ENCODE measurements at places on chromosomes 4 and X. TPM values are rescaled to one million over a fixed set of nuclear protein-coding genes. Genes with fewer than 3 reads are reported as not detected.

DNA sequence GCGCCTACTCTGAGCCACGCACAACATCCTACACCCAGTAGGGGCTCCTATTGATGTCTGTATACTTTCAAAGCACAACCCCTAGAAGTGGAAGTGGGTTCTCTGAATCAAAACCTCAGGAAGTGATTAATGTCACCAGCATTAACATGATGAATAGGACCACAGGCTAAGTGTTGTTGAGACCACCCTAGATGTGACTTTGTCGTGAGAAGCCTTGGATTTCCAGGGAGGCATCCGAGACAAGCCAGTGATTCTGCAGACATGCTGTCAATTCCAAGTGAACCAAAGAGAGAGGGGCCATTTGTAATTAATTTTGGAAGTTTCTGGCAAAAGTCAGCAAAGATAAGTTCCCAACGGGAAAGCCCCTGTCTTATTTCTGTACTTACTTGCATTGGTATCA is 493.0 kb downstream of the ZIC3 start:
- no peak for DNase-seq

Gene CLGN
- 18.1 TPM for total RNA-seq

- DNase-seq: no peak
Measured at GRCh38 chr4:77728420-77728819, 90.7 kb downstream of the CNOT6L start.

Gene HAND2
- total RNA-seq: 0.16 TPM

DNA sequence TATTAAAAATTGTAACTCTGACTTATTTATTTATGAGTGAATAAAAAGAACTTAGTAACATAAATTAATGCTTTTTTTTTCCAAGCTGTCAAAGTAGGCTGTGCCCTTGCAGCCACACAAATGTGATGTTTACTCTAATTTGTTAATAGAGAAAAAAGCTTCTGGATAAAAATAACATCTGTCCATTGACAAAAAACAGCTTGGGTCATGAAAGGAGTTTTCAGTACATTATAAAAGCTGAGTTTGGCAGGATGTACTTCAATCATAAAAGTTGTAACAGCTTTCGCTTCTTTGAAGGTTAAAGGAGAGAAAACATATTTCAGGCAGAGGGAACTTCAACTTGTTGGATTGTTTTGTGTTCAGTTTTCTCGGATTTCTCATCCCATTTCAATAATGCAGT is 105.6 kb downstream of the SLC4A4 start:
- DNase-seq: no peak

Gene KIAA1210
- not detected for total RNA-seq

Gene PITX2
- total RNA-seq: 4.5 TPM

Gene MAMLD1
- 0.43 TPM for total RNA-seq

DNA sequence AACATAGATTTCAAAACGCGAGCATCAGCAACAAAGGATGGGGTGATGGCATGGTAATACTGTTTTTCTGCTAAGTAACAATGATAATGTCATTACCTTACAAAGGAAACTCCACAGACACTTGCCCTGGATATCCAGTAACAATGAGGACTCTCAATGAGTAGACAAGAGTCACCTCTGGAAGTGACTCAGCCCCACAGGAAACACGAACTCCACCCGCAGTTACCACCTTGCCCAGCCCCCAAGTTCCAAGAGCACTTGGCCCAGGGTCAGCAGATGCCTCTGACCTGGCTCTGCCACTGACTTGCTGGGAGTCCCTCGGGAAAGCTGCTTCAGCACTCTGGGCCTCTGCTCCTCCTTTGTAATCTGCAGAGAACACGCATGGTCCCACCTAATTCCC is 110.3 kb upstream of the MAP3K15 start:
- DNase-seq: no peak

Gene RHOXF1
- not detected for total RNA-seq

Gene NEUROG2
- not detected for total RNA-seq

DNA sequence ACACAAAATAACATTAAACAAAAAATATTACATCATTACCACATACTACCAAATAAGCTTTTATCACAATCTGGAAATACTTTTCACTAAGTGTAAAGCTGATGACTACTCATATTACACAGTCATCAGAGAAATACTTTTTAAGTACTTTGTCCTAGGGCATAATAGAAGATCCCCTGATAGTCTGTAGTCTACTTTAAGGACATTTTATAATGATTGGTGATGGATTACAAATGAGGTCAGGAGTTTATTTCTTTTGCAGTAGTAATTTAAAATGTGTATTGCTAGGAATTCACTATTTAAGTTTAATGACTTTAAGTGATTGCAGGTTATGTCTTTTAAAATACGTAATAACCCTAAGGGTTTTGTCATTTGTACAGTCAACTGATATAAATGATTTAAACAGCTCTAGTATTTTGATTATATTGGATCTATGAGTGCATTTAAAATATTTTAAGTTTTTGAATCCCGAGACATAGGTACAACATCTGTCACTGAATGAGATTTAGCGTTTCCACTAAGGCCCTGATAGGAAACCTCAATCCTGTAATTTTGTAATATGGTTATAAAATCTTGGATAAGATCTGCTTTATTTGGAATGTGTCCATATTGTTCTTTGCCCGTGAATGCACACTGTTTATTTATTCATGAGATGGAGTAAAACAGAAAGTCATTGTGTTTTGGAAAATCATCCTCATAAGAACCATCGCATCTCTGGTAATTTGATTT is 189.5 kb downstream of the ARAP2 start:
- no peak for DNase-seq

- no peak for DNase-seq
Measured at GRCh38 chrX:51742586-51742985, 656 bp upstream of the GSPT2 start.

Gene ASB11
- total RNA-seq: not detected

DNA sequence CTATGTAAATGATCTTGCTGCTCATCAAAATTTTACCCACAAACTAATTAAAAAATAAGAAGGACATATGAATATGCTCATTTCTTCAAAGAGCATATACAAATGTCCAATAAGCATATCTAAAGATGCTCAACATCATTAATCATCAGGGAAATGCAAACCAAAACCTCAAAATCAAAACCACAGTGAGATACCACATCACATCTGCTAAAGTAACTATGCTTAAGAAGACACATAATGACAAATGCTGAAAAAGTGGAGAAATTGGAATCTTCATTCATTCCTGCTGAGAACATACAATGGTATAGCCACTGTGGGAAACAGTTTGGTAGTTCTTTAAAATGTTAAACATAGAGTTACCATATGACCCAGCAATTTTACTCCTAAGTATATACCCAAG is 81.9 kb downstream of the AFF2 start:
- DNase-seq: no peak

DNA sequence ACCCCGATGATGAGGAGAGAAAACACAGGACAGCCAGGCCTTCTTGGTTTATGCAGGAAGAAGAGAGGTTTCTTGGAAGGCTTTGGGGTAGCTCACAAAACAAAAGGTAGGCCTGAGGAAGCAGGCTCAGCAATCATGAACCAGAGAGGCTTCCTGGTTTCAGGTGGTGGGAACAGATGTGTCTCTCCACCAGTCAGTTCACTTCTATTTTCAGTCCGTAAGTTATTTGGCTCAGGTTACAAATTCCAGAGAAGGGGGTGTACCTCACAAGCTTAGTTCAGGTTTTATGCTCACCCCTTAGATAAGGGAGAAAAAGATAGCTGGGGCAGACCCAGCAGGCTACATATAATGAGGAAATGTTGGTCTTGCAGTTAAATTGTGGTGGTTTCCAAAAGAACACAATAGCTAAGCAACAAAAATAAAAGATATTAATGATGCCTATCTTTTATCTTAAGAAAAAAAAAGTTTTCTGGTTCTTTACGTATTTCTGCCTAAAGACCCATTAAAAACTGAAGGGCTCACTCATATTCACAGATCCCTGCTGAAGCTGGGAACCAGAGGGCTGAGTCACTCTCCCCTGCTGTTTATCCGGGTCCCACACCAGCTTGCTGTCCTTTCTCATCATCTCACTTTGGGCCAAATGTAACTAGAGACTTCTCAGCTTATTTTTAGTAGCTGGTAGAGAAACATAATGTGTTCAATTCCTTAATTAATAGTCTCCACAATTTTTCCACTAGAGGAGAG is 177.0 kb downstream of the CAMK2D start:
- peak; percentile 78 for DNase-seq

- no peak for DNase-seq
Measured at GRCh38 chrX:148513661-148514060, 13.2 kb downstream of the AFF2 start.

Gene H2BW2
- total RNA-seq: not detected

- no peak for DNase-seq
Measured at GRCh38 chr4:107333518-107333917, 297.4 kb upstream of the DKK2 start.

- no peak for DNase-seq
Measured at GRCh38 chr4:144715230-144715629, 69.3 kb downstream of the HHIP start.

Gene VCX2
- total RNA-seq: not detected

Gene PAGE1
- total RNA-seq: not detected

DNA sequence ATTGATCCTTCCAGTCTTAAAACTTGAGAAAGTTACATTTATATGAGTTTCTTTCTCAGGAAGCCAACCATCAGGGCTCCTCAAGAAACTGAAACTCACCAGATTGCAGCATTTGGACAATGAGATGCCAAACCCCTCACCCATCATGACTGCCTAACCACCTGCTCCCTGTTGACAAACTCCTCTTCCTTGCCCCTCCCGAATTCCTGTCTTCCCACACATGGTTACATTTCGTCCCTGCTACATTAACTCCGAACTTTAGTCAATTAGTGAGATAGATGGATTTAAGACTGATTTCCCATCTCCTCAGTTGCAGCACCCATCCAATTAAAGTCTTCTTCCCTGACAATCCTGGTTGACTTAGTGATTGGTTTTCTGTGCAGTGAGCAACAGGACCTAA is 118.7 kb downstream of the ZNF330 start:
- no peak for DNase-seq

DNA sequence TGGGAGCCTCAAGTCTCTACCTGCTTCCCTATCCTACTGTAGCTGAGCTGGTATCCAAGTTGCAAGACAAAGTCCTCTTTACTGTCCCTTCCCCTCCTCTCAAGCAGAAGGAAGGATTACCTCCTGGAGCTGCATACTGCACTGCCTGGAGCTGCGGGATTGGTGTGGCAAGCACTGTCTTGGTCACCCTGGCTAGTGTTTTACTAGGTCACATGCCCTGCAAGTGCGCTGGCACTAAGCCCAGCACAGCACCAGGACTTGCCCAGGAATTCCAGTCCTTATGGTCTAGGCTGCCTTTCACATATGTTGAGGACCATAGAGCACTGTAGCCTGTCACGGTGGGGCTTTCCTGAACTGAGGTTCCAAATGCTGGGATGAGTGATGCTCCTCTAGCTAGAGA is 227.3 kb upstream of the ZC4H2 start:
- no peak for DNase-seq

GRCh38 chr4:128866269-128866668 is 56.8 kb downstream of the JADE1 start:
- no peak for DNase-seq

Gene PUDP
- 4.9 TPM for total RNA-seq

DNA sequence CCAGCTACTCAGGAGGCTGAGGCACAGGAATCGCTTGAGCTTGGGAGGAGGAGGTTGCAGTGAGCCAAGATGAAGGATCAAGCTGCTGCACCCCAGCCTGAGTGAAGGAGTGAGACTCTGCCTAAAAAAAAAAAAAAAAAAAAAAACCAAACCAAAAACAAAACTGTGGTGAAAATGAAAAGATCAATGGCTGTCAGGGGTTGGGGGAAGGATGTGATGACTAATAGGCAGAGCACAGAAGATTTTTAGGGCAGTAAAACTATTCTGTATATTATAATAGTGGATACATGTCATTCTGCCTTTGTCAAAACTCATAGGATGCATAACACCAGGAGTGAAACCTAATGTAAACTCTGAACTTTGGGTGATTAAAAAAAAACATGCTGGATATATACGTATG is 69.9 kb upstream of the ELOVL6 start:
- DNase-seq: no peak

Gene L1CAM
- total RNA-seq: 0.30 TPM

DNA sequence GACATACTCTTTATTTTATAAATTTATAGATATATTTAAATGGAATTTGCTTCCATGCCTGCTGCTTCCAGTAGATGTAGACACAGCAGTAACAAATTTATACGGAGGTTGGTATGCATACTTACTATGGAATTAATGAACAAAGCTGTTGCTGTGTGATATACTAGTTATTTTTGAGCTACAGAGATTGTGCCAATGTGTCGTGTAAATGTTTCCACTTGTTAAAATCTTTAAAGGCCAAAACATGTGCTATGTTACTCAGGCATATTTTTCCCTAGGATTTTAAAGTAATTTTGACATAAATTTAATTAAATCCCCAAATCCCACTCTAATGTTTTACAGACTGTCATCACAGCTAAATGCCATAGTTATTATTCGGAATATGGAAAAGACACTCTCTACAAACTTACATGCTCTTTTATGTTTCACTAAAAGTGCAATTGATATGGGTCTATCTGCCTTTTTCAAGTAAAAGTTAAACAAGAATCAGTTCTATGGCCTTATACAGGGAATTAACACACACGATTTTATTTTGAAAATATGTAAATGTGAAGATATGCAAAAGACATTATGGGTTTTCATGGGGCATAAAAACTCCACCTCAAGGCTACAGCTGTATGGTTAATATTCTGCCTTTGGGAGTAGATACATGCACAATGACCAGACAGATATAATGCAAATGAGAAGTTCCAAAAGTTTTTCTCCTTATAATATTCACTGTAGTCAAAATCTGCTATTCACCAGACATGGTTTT is 256.8 kb downstream of the FSTL5 start:
- no peak for DNase-seq

Gene LDB2
- 18.7 TPM for total RNA-seq
